ENCODE measurements at places on chromosomes 7 and 10.

DNA sequence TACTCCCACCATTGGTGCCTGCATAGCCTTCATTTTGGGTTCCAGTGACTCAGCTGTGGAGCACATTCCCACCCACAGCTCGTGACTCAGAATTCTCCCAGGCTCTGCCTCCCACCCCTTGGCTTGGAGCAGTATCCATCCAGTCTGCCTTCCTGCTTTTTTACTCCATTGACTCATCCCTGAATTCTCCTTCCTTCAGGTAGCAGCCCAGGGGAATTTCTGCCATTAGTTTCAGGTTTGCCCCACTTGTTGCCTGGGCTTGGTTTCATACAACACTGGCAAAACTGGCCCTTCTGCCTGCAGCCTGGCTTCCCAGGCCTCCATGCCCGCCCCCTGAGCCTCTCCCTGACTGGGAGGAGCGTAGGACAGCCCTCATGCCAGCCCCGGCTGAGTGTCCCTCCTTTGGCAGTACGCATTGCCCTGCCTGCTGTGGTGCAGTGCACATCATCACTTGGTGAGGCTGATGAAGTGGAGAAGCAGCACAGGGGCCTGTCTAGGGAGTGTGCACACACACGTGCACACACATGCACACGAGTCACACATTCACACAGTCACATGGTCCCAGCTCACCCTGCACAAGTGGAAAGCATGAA is 55.0 kb downstream of the SNX10 start:
- no peak for DNase-seq

GRCh38 chr10:105259201-105259600 is 618.1 kb downstream of the SORCS3 start:
- no peak for DNase-seq

- no peak for DNase-seq
Measured at GRCh38 chr10:26044141-26044749, 110.2 kb downstream of the MYO3A start.

DNA sequence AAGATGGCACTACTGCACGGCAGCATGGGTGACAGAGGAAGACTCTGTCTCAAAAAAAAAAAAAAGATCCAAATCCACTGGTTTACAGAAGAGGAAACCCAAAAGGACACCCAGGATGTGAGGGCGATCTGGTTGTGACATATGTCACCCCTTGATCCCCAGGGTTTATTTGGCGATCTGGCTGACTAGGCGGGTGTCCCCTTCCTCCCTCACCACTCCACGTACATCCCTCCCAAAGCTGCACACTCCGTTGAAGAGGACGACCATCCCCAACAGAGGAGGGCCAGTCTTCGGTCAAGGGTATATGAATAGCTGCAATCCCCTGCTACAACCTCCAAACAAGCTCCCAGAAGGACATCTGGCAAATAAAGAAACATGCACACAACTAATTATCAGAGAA is 111.6 kb downstream of the HTR5A start:
- DNase-seq: no peak

All from GM13977 (cell line).